ENCODE measurements at places on chromosomes 3 and 15.

- peak; percentile 1 for DNase-seq
These were observed 82.7 kb upstream of the SELENOK start for GRCh38 chr3:53974324-53974723.

DNA sequence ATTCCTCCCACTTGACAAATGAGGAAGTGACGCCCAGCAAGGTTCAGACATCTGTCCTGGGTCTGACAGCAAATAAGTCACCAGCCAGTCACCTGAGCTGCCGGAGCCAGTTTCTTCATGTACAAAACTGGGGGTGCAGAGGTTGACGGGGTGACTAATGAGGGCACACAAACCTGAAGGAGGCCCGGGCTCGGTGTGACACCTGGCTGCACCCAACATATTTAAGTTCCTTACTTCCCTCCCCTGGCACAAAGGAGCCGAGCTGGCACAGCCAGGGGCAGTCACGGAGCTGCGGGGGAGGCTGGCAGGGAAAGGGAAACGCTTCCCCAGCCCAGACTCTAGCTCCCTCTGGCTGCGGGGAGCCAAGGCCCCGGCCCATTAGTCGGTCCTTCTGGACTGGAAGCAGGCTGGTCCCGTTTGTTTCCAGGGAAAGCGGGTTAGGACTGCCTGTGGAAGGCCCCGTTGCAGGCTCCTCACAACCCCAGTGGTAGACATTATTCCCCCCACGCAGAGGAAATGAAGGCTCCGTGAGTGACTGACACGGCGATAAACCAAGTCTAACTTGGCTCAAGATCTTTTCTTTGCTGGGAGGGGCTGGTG, 2.3 kb downstream of the FBXL22 start:
- DNase-seq = peak; percentile 18

- DNase-seq = peak; percentile 84
These were observed 515.9 kb downstream of the NLGN1 start for GRCh38 chr3:173913397-173913796.

DNA sequence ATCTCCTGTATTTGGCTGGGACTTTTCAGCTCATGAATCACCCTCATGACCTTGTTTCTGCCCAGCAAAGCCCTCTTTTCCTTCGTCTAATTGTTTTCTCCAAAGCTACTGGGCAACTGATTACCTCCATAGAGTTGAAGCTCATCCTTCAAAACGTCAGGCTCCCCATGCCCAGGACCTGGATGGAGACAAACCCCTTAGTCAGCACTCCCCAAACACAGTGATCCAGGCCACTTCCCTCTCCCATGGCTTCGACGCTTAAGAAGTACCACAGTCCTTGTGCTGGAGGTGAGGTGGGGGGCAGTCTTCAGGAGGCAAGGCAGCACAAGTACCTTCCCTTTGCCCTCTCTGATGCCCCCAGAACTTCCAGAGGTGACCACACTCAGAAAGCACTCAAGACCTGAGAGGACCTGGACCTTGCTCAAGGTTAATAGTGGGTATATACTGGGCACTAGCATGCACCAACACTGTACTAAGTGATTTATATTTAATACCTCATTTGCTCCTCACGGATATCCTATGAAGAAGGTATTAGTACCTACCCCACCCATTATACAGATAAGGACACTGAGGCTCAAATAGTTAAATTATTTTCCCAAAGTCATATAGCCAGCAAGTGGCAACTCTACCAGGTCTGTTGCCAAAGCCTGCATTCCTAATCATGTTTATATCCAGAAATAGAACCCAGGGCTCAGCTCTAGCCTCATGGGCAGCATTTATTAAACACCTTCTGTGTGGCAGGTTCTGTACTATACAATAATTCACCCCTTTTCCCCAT, 16.5 kb downstream of the TMEM40 start:
- no peak for DNase-seq

- DNase-seq = no peak
These were observed 208.6 kb downstream of the GAP43 start for GRCh38 chr3:115831864-115832263.
